ENCODE measurements at places on chromosomes 7 and 10.
A peak's percentile ranks its signal among the peaks of the same experiment; 100 is the strongest.

- DNase-seq, result no peak
Observed at GRCh38 chr7:150580638-150581394, 13.6 kb downstream of the GIMAP4 start.

DNA sequence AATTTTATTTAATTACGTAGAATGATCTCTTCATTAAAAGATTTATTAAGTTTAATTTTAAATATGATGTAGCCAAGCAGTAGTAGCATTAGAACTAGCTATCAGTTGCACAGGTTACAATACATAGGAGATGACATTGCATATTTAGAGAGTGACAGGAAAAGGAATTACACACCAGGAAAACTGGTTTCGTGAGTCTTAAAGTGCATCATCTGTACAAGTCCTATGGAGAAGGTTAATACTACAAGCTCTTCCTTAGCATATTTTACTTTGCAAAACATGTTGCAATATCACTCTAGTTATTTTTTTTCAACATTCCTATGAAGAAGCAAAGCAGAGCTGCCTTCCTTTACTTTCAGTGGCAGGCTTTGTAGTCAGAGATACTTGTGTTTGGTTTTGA lies 20.2 kb upstream of the SEM1 start:
- DNase-seq, result no peak

- DNase-seq, result no peak
Observed at GRCh38 chr7:34991938-34992840, 45.1 kb downstream of the DPY19L1 start.

DNA sequence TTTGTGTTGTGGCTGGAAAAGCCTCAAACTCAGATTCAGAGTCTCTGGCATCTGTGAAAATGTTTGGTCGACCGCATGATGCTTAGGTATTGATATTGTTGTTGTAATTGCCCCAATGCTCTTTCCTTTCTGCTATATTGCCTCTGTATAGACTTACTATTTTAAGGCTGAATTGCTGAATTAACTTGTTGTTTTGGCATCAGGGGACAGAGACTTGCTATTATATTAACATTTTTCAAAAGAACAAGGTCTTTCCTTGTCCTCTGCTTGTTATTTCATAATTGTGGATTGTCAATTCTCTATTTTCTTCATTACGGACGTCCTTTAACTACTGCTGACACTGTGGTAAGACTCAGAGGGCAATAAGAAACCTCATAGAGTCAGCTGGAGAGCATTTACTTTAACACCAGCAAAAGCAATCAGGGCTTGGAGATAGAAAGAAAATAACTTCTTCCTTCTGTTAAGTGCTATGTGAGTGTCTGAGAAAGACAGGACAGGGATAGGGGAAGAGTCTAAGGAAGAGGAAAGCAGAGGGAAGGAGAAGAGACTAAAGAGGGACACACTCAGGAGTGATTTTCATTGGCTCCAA lies 17.6 kb downstream of the CPED1 start:
- no peak for DNase-seq

DNA sequence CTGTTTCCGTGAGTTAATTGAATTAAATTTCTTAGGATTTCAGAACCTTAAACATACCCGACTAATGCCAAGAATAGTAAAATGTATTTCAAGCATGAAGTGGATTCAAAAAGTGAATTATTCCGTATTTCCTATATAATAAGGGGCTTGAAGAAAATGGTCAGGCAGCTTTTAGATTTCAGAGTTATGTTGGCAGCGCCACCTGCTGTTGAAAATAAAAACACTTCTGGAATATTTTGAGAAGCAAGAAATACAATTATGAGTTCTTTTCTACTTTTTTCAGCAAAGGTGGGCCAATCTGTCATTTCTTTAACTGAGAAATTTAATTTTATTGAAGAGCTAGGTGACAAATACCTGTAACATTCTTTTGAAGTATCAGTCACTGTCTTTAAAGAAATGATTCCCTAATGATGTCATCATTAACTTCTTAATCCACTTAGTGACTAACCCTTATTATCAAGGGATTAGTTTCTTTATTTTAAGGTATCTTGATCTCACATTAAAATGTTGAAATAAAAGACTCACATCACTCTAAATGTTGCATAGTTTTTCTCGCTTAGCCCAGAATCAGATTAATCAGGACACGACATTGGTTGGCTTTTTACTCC lies 36.6 kb upstream of the AGR3 start:
- DNase-seq, result peak; percentile 25

GRCh38 chr10:1465418-1465911 lies 271.9 kb downstream of the ADARB2 start:
- no peak for DNase-seq

DNA sequence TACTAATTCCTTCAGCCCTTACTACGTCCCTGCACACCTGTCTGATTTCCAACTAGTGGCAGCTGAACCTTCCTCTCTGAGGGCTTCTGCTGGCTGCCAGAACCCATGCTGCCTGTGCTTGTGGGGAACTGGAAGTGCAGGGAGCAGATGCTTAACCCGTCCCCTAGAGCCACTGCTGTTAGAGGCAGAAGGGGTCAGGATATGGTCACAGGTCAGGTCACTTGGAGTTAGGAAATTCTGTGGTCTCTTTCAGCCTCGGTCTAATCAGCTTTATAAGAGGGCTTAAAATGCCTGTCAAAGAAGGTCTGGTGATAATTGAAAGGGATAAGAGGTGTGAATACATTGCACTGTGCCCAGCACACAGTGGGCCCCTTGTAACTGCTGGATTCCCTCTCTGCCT lies 82.0 kb downstream of the PLPP4 start:
- DNase-seq, result no peak

GRCh38 chr7:42237811-42238541 lies 967 bp upstream of the GLI3 start:
- no peak for DNase-seq

GRCh38 chr7:16660702-16661464 lies 14.9 kb downstream of the BZW2 start:
- no peak for DNase-seq

- DNase-seq, result no peak
Observed at GRCh38 chr10:70474780-70475179, 3.8 kb upstream of the PALD1 start.

DNA sequence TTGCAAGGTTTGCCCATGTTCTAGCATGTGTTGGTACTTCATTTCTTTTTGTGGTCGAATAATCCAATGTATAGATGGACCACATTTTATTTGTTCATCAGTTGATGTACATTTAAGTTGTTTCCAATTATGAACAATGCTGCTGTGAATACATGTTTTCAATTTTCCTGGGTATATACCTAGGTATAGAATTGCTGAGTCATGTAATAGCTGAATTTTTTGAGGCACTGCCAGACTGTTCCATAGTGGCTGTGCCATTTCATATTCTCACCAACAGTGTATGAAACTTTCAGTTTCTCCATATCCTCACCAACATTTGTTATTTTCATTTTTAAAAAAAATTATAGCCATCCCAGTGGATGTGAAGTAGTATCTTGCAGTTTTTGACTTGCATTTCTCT lies 90.5 kb downstream of the EZH2 start:
- DNase-seq, result no peak

DNA sequence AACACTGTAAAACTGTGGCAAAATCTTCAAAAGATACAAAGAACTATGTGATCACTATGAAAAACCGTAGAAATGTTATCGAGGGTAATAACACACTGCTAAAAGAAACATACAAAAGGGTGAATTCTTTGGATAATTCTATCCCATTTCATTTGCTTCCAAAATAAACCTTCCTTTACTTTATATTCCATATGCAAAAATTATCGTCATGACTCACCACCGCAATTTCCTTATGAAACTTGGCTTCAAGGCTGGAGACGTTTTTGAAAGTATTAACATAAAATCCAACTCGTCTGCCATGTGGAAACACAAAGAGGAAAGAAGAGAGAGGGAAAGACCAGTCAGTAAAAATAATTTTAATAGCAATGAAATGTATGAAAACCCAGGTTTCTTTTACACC lies 165.2 kb downstream of the AMPH start:
- DNase-seq, result no peak

DNA sequence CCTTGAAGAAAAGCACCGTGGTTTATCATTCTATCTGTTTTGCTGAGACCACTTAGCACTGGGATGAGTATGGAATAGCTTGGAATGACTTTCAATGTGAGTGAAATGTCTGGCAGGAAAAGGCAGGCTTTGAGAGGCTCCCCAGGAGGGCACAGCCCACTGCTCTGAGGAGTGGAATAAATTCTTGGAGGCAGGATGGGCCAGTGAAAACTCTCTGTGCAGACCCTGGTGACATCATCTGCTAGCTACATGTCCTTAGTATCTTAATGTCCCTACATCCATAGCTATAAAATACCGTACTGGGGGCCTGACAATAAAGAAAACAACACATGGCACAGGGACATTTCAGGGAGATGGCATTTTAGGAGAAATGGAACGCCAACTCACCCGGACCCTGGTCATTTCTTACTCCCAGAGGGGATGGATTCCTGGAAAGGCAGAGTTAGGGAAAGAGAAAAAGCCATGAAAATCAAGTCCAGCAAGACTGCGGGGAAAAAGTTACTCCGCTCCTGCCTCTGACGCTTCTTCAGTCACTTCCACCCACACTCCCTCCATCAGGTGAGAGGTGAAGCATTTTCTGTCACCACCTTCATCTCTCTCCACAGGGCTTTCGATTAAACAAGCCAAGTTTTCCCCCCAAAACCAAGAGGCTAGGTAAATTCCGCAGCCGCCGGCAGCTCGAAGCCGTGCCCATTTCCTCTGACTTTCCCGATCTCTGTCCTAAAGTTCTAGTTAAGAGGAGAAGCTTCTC lies 991 bp downstream of the ZNF239 start:
- no peak for DNase-seq

- DNase-seq, result no peak
Observed at GRCh38 chr10:10855151-10855581, 162.5 kb upstream of the CELF2 start.

GRCh38 chr7:47941136-47941844 lies 7.0 kb downstream of the PKD1L1 start:
- DNase-seq, result no peak

DNA sequence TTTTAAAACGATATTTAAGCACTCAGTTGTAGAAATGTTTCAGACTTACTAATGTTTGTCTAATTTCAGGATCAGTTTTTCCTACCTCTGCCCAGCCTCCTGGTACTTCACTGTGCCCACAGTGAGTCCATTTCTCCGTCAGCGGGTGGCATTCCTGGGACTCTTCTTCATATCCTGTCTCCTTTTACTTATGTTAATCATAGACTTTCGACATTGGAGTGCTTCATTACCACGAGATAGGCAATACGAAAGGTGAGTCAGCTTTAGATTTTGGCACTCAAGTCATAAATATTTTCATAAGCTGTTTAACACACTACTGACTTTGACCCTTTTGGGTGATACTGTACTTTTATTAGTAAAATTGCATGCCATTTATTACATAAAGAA lies 2.1 kb downstream of the ENTPD7 start:
- no peak for DNase-seq

DNA sequence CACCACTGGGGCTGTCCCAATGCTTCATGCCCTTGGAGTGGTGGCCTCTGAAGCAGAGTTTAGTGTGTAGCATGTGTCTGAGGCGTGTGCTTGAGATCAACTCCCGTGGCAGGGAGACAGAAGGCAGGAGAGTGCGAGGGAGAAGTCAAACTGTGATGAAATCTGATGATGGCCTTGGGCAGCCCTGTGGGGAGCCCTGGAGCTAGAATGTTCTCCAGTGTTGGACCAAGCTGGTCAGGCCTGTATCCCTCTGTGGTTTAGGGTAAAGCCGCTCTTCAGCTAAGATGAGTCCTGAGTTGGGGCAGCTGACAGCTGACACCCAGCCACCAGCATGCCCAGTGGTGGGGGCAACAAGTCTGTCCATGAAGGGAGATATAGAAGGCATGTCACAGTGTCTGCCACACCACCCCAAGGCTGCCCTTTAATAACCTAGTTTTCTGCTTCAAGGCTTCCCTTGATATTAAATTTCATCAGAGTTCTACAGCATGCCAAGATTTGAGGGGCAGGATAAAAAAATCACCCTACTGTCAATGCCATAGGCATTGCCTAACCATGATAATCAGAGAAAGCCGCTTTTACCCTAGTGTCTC lies 170.5 kb upstream of the SVIL start:
- DNase-seq, result no peak

GRCh38 chr7:138543739-138544138 lies 83.7 kb downstream of the TRIM24 start:
- no peak for DNase-seq

- no peak for DNase-seq
Observed at GRCh38 chr10:130389906-130390305, 253.7 kb downstream of the GLRX3 start.

DNA sequence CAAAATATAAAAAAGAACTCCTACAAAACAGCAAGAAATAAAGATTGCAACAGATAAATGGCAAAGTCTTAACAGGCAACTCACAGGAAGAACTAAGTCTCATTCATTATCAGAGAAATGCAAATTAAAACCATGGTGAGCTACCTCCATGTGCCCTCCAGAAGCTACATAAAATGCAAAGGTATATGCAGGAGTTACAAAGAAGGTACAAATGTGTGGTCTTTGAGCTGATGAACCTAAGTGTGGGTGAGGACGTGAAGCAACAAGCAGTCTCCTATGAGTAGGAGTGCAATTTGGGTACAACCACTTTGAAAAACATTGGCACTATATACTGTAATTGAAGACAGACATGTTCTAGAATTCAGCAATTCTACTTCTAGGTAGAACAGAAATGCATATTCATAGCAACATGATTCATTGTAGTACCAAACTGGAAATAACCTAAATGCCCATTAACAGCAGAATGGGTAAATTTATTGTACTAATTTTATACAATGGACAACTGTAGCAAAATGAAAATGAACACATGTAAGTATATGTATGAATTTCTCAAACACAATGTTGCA lies 61.6 kb upstream of the KCNMA1 start:
- no peak for DNase-seq

DNA sequence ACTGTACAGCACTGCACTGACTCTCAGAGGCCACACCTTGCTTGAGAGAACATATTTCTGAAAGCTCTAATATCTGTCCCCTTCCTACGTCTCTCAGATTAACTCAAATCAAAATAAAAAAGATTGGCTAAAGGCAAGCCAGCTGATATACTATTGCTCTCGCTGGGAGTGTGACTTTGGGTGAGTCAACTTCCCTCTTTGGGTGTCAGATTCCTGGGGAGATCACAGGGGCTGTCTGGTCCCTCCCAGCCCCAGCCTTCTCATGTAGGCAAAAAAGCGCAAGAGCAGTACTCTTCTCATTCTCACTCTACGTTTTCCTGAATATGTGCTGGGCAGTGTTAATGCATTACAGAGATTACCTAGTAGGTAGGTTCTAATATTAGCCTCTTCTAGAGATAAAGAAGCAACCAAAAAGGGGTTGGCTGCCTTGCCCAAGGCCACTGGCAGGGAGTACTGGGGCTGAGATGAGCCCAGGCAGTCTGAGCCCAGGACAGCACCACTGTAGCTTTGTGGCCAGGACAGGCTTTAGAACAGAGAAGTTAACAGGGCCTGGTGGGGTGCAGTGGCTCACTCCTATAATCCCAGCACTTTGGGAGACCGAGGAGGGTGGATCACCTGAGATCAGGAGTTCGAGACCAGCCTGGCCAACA lies 9.1 kb upstream of the DENND2A start:
- no peak for DNase-seq

- no peak for DNase-seq
Observed at GRCh38 chr7:12434012-12434642, 30.5 kb upstream of the VWDE start.

Measured in NCI-H774 (cell line).